ENCODE measurements at places on chromosomes 11 and 22. TPM values are rescaled to one million over a fixed set of nuclear protein-coding genes. Genes with fewer than 3 reads are reported as not detected.

Gene RIBC2
- total RNA-seq, result 12.1 TPM

Gene UPK3A
- total RNA-seq, result not detected

Gene ALX4
- total RNA-seq, result not detected

Gene CYB5R2
- 1.6 TPM for total RNA-seq

Gene GSTT2B
- total RNA-seq, result not detected

Gene AP2A2
- total RNA-seq, result 52.1 TPM

Gene BLID
- total RNA-seq, result not detected

Gene SELENOM
- 24.6 TPM for total RNA-seq

Gene E2F8
- 26.9 TPM for total RNA-seq

Gene KDM4D
- 1.3 TPM for total RNA-seq

Gene CCDC81
- 0.43 TPM for total RNA-seq

Gene PLCB3
- total RNA-seq, result 18.6 TPM

Gene PLEKHA7
- 2.0 TPM for total RNA-seq

Gene SLN
- not detected for total RNA-seq

Gene PHF21B
- total RNA-seq, result not detected

Gene NEFH
- total RNA-seq, result 1.8 TPM

Gene HTATIP2
- 50.9 TPM for total RNA-seq

Gene OSBP2
- 0.61 TPM for total RNA-seq

Gene CDHR5
- not detected for total RNA-seq

Gene FXYD2
- total RNA-seq, result 28.0 TPM

Gene FGF19
- not detected for total RNA-seq

Gene GGTLC3
- not detected for total RNA-seq

Gene SLC5A12
- not detected for total RNA-seq

Gene TBX1
- 0.47 TPM for total RNA-seq

Gene ESAM
- total RNA-seq, result 0.91 TPM

Gene NEAT1
- total RNA-seq, result 407 TPM

Gene LRFN4
- 16.4 TPM for total RNA-seq

Gene SMDT1
- total RNA-seq, result 82.1 TPM

Gene MCM5
- total RNA-seq, result 221 TPM

Gene EXPH5
- 3.7 TPM for total RNA-seq

Gene P2RY6
- total RNA-seq, result not detected

Gene OR8A1
- total RNA-seq, result not detected

Gene MCHR1
- total RNA-seq, result not detected

Gene SUSD2
- total RNA-seq, result 1.2 TPM

Gene OR51B5
- not detected for total RNA-seq

Gene CSNK2A3
- 1.4 TPM for total RNA-seq

Gene OR8K3
- not detected for total RNA-seq

Gene RPL27A
- 981 TPM for total RNA-seq

Gene BARX2
- not detected for total RNA-seq

Gene TPBGL
- 0.14 TPM for total RNA-seq

Gene LMO2
- 0.44 TPM for total RNA-seq

Gene TMEM191C
- total RNA-seq, result 5.4 TPM

Gene FGF4
- total RNA-seq, result not detected

Gene LIPT2
- 3.1 TPM for total RNA-seq

Gene PHLDB1
- total RNA-seq, result 2.7 TPM

Gene VWCE
- total RNA-seq, result 2.4 TPM

Gene PATE2
- not detected for total RNA-seq

Gene SNAP29
- total RNA-seq, result 29.7 TPM

Gene PTPN5
- total RNA-seq, result not detected

Gene NLRP14
- not detected for total RNA-seq

Data from activated naive CD8-positive, alpha-beta T cell treated with anti-CD3 and anti-CD28 coated beads, Interleukin-2, amount 10 ng/mL, durations not matched to agents 7 days and 5 days (primary cell).